ENCODE measurements at places on chromosomes 7 and 10.

DNA sequence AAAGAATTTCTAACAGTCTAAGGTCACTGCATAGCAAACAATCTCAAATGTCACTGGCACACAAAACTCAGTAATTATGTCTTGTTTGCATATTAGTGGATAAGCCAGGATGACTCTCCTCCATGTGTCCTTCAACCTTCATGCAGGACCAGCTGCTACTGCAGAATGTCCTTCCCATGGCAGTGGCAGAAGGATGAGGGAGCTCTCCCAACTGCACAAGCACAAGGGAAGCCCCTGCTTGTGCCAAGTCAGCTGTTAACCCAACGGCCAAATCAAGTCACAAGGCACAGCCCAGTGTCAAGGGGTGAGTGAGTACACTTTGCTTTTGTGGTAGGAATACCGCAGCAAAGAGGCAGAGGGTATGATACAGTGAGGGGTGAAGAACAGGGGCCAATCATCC, 59.3 kb upstream of the VWC2 start:
- no peak for DNase-seq

- DNase-seq, result no peak
Observed at GRCh38 chr7:149422914-149423301, 38.0 kb downstream of the ZNF777 start.

DNA sequence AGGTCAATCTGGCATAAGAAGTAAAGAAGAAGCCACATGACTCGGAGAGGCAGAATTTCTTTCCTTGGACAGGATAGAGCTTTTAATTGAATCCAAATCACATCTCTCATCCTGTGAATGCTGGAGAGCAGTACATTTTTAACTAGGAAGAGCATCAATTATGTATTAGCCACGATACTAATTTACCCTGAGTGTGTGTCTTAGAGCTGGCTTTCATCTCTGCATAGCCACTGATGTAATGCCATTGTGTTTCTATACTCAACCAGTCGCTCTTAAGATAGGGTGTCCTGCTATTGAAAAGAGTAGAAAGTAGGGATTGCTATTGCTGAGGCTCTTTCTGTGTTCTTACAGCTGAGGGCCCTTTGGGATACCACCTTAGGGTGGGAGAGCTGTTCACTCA, 280.3 kb downstream of the AUTS2 start:
- no peak for DNase-seq

DNA sequence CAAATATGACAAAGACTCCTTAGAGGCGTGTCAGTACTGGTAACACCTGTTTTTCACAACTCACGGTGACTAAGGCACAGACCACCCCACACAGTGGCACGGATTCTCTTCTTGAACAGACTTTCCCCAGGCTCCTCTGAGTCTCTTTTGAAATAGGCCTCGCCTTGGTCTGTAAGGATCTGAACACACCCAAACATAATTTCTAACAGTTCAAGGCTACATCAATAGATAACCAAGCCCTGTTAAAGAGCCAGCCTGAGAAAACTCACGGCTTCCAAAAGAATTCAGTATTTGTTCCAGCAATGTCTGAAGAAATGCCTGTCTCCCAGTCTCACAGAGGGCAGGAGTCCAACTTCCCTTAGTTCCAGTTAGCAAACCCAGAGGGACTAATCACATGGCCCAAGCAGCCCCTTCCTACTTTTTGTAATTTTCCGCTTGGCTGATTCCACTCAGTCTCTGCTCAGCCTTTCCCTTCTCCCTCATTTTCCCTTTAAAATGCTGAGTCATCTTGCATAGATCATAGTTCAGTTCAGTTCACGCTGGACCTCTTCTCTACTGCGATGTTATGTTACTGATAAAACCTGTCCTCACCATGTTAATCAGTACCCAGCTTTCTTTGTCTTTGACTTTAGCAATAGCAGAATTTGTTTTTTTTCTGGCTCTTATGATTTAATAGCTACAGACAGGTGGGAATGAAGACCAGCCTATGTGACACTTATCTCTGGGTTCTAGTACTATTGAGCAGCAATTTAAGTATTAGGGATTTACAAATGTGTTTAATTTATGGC, 22.6 kb upstream of the AKR1C3 start:
- DNase-seq, result peak; percentile 17

DNA sequence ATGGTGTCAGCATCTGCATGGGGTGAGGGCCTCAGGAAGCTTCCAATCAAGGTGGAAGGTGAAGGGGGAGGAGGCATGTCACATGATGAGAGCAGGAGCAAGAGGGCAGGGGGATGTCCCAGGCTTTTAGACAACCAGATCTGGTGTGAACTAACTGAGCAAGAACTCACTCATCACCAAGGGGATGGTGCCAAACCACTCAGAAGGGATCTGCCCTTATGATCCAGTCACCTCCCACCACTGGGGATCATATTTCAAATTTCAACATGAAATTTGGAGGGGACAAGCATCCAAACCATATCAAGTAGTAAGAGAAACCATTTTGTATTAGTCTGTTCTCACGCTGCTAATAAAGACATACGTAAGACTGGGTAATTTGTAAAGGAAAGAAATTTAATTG, 33.6 kb downstream of the THNSL1 start:
- DNase-seq, result no peak
